Activated B cell treated with CpG ODN at 0.5 μM for 24 hours (primary cell): ENCODE measurements at places on chromosomes 16 and 17. TPM values are rescaled to one million over a fixed set of nuclear protein-coding genes. Genes with fewer than 3 reads are reported as not detected.

SALL1 gene
- not detected in 2 replicates for total RNA-seq

CDH15 gene
- not detected in 2 replicates for total RNA-seq

GRCh38 chr16:67517661-67518423, 10.8 kb upstream of the RIPOR1 start:
- H3K4me1 ChIP-seq, result peaks cover 87% of the 10 kb centered on the region
- H3K4me3 ChIP-seq, result peak overlapping the region; percentile 83
- no peaks in the 10 kb centered on the region for H3K27me3 ChIP-seq
- peak overlapping the region; percentile 98 for H3K27ac ChIP-seq
- no peaks in the 10 kb centered on the region for H3K36me3 ChIP-seq

- peaks cover 24% of the 10 kb centered on the region for H3K27me3 ChIP-seq
- no peak for DNase-seq
- H3K4me1 ChIP-seq, result peaks cover 17% of the 10 kb centered on the region
- H3K36me3 ChIP-seq, result no peaks in the 10 kb centered on the region
- no peak overlapping the region for H3K27ac ChIP-seq
- no peak overlapping the region for H3K4me3 ChIP-seq
Measured at GRCh38 chr16:66950971-66951790, 9.9 kb upstream of the CES3 start.

ADORA2B gene
- total RNA-seq, result not detected in 2 replicates

WSCD1 gene
- not detected in 2 replicates for total RNA-seq

GRCh38 chr16:86510465-86511261, at the start of gene FOXF1:
Gene FOXF1 (plus strand): TSS chr16:86510527. CDS start chr16:86510570, 43 bp downstream.
- peaks cover 24% of the 10 kb centered on the region for H3K4me1 ChIP-seq
- H3K27ac ChIP-seq, result no peak within 1 kb of the TSS
- no peaks in the 10 kb centered on the region for H3K36me3 ChIP-seq
- peaks cover 52% of the 10 kb centered on the region for H3K27me3 ChIP-seq

DNA sequence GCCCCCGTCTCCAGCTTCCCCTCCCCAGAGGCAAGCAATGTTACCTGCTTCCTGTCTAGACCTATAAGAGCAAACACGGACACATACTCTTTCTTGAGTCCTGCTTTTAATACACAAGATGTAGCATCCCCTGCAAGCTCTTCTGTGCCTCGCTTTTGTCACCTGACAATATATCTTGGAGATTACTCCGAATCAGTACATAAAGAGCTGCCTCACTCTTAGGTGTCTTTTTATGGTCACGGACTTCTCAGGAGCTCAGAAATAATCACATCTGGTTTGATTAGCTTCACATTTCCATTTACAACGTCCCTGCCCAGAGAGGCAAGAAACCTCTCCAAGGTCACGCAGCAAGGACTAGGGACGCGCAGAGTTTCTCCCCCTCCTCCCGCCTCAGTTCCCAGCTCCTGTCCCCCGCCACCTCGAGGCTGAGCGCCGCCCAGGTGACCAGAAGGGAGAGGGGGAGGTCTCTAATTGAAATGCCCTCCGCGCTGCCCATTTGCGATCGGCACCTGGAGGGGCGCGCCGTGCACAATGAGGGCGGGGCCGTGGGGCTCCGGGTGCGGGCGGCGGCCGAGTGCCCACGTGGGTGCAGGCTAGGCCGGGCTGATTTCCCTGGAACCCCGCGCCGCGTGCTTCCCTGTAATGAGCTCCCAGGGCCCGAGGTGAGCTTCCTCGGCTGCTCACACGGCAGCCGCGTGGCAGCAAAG, 13.8 kb upstream of the SEZ6 start:
- peaks cover 13% of the 10 kb centered on the region for H3K4me1 ChIP-seq
- no peak overlapping the region for H3K27ac ChIP-seq
- DNase-seq, result no peak
- H3K4me3 ChIP-seq, result peak overlapping the region; percentile 25

GRCh38 chr16:82241469-82242052, 71.5 kb upstream of the MPHOSPH6 start:
- H3K4me1 ChIP-seq, result no peaks in the 10 kb centered on the region
- no peaks in the 10 kb centered on the region for H3K36me3 ChIP-seq
- H3K27me3 ChIP-seq, result peaks cover 26% of the 10 kb centered on the region
- DNase-seq, result no peak
- no peak overlapping the region for H3K4me3 ChIP-seq
- no peak overlapping the region for H3K27ac ChIP-seq

MT1M gene
- not detected in 2 replicates for total RNA-seq

DNA sequence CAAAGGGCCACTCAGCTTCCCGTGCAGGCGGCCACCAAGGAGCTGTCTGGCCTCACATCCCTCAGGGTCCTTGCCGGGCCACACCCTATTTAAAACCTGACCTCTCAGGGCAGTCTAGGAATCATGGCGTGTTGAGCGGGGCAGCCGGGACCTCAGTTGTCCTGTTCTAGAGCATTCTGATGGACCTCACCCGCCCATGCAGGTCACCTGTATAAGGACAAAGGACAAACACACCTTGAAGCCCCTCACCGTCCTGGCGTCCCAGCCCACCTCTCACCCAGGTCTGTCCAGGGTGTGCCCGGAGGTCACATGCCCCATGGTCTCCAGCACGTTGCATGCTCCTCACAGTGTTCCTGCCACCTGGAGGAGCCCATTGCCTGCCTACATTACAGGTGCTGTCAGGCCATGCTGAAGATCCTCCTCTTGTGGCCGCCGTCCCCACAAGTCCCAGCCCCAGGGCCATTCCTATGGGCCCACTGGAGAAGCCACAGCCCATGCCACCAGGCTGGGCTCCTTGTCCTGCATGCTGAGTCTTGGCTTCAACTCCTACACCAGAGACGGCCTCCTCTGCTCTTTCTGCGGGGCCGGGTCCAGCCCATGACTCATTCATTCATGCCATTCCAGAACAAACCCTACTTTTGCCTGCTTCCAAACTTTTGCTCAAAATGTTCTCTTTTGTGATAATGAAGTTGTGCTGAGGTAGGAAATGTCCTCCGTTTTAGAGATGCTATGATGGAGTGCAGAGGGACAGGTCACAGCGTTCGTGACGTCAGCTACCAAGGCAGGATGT, 46.3 kb downstream of the PEMT start:
- no peaks in the 10 kb centered on the region for H3K4me1 ChIP-seq
- no peaks in the 10 kb centered on the region for H3K27me3 ChIP-seq
- no peak overlapping the region for H3K27ac ChIP-seq
- no peak for DNase-seq
- no peak overlapping the region for H3K4me3 ChIP-seq

KCTD13 gene
- total RNA-seq, result 37.5 and 44.4 TPM in 2 replicates

DNA sequence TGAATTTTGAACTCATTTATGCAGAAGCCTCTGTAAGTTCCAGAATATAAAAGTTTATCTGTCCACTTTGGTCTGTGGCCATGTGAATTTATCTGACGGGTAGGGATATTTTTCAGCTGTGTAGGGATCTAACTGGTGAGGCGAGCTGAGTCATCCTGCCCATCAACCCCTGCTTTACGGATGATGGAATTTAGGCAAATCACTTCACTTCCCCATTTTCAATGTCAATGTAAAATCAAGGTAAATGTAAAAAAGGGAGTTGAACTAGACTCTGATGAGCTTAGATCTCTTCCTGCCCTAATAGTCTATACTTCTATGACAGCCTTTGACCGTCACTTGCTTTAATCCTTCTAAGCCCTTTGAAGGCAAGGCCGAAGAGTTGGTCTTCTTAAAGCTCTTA, 2.6 kb downstream of the SLC16A6 start:
- no peaks in the 10 kb centered on the region for H3K27me3 ChIP-seq
- peak; percentile 18 for DNase-seq
- peak overlapping the region; percentile 92 for H3K4me3 ChIP-seq
- H3K4me1 ChIP-seq, result peaks cover 45% of the 10 kb centered on the region
- H3K27ac ChIP-seq, result peak overlapping the region; percentile 93

TNFRSF13B gene
- 316 and 342 TPM in 2 replicates for total RNA-seq

CLEC18B gene
- total RNA-seq, result 0.56 and 1.3 TPM in 2 replicates

DNA sequence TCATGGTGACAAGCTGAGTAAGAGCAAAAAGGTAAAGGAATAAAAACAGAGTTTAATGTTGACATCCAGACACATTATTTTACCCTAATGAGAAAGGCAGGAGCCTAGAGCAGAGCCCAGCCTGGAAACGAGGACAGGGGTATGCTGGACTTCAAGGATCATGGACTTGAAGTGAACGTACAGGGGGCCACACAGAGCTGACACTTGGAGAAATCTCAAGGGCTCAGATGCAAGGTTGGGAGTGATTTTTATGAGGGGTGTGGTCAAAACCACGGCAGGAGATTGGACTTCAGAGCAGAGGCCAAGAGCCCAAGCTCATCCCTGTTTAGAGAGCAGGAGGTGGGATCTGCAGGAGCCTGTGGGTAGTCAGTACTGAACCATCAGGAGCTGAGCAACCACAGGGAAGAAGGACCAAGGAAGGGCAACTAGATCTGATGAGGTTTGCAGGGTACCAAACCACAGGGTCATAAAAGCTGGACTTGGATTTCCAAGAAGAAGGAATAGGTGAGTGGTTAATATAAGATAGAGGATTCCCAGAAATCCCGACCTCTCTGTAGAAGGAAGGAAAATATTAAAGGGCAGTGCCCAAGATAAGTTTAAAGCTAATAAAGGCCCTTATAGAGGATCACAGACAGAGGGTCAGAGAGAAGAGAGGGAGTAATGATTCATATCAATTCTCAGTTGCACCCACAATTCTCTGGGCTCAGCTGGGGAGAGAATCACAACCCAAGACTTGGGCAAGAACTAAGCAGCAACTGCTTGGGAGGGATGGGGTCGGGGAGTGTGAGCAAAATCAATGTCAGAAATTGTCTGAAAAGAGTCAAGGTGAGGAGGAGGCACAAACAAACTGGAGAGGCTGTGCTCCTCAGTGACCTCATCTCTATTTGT, 331.7 kb downstream of the SOX9 start:
- H3K4me3 ChIP-seq, result no peak overlapping the region
- no peaks in the 10 kb centered on the region for H3K36me3 ChIP-seq
- H3K27ac ChIP-seq, result no peak overlapping the region

- no peak overlapping the region for H3K4me3 ChIP-seq
- H3K27ac ChIP-seq, result peak overlapping the region; percentile 67
Measured at GRCh38 chr16:56898847-56899246, 33.1 kb upstream of the HERPUD1 start.
